ENCODE measurements at places on chromosomes 16 and 17.

DNA sequence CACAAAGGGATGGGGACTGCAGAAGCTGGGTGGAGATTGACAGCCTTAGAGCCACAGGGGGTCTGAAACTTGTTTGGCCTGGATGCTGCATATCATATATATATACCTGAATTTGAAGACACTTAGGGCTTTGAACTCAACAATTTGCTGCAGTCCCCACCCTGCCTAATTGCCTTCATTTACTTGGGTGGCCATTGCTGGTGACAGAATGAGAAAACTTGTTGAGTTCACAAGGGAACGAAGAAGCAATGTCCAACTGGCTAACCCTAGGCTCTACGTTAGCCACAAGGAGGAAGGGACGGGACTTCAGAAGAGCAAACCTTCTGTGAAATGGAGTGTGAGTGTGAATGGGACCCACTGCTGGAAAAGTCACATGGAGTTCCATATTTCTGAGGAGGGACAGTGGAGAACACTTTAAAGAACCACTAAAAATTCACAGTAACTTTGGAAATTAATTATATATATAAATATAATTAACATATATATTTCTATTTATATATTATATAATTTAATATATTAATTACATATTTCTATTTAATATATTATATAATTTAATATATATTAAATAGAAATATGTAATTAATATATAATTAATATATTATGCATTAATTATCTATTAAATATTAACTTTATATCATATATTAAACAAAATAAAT lies 215.3 kb upstream of the SOX9 start:
- no peak for DNase-seq

DNA sequence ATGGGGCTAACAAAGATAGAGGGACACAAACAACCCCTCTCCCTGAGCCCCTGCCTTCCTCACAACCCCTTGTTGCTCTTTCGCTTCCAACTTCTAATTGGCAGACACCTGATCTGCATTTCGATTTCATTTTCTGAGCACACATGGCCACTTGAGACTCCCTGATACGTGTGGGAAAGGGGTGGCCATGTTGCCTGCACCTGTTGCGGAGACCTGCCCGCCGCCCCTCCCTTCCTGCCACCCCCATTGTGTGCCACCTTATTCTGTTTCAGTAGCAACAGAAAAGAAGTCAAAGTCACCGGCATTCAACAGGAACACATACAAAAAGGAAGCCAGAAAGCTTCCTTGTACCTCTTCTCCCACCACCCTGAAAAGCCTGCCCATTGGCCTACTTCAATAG lies 254.7 kb upstream of the SOX9 start:
- DNase-seq: no peak

GRCh38 chr16:49869731-49870130 lies 13.8 kb upstream of the ZNF423 start:
- no peak for DNase-seq

DNA sequence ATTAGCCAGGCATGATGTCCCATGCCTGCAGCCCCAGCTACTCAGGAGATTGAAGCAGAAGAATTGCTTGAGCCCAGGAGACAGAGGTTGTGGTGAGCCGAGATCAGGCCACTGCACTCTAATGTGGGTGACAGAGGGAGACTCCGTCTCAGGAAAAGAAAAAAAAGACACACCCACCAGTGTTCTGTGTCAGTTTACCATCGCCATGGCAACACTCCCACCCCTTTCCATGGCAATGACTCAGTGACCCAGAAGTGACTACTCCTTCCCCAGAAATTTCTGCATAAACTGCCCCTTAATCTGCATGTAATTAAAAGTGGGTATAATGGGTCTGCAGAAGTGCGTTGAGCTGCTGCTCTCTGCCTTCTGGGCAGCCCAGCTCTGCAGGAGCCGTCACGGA lies 4.0 kb upstream of the ZC3H18 start:
- DNase-seq: no peak

DNA sequence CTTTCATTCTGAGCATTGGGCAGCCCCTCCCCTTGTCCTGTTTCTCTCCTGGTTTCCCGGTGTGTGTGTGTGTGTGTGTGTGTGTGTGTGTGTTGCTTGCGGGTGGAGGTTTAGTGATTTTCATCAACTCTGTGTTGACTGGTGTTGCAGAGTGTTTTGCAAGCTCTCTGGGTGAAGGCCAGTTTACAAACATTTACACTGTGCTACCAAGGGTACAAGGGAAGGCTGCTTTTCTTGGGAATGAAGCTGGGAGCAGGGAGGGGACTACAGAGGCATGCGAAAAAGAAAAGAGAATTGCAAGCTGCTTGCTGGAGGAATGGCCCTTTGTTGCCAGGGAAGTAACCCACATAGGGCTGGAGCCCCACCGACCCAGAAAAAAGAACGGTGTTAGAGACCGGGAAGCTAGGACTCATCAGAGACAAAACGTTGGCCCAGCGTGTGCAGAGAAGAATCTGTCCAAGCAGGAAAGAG lies 29.6 kb downstream of the HS3ST3B1 start:
- no peak for DNase-seq

DNA sequence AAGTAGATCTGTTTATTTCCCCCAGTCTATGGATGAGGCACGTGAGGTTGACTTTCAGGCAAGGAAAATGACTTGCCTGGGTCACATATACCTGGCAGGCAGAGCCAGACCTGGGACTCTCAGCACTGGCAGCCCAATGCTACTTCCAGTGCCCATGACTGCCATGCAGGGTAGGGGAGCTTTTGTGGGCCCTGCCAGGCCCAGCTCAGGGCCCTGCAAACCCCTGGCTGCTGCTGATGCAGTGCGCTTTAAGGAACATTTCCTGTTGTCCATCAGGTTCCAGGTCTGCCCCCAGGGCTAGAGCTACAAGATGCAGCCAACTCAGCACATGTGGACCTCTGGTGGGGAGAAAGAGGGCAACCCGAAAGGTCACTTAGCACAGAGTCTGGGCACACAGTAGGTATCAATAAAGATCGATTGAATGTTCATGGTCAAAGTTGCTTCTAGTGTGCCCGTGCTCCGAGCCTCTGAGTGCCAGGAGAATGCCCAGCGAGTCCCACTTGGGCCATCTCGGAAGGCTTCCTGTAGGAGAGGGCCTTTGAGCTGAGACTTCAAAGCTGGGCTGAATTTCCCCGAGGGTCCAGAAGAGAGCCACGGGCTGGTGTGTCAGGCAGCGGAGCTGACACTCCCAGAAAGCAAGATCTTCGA lies 513 bp upstream of the TBX21 start:
- no peak for DNase-seq

DNA sequence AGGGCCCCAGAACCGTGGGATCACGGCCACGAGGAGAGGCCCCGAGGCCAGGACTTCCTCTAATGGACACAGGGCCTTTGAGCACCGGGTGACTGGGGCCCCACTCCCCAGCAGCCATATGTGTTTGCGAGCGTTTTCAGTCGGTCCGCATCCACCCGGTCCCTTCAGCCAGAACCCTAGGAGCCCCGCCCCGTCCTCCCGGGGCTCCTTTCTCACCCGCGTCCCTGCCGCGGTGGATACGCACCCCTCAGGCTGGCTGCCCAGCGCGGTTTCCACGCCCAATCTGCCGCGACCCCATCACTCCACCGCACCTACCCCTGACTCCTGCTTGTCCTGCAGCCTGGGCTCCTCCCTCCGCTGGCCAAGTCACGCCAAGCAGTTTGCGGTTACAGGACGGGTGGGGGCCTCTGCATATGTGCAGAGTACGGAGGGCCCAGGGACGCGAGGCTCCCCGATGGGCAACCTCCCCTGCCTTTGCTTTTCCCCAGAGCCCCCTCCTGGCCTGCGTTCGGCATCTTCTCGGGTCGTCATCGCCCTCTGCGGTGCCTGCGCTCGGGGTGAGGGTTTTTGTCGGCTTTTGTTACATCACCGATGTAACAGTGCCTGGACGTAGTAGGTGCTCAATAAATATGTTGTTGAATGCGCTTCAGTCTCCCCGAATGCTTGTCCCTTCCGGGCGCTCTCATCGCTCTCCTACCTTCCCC lies 1.0 kb upstream of the TTYH2 start:
- DNase-seq: peak; percentile 65
